Right atrium auricular region (tissue), 2 donors: ENCODE measurements at places on chromosomes 6 and 20. TPM values are rescaled to one million over a fixed set of nuclear protein-coding genes. Genes with fewer than 3 reads are reported as not detected.
A peak's percentile ranks its signal among the peaks of the same experiment; 100 is the strongest.

Gene SMOC2
- 10.8 TPM for total RNA-seq

Gene SLC12A5
- total RNA-seq = not detected

Gene BPIFA1
- not detected for total RNA-seq

Gene EPHA7
- 8.4 TPM for total RNA-seq

DNA sequence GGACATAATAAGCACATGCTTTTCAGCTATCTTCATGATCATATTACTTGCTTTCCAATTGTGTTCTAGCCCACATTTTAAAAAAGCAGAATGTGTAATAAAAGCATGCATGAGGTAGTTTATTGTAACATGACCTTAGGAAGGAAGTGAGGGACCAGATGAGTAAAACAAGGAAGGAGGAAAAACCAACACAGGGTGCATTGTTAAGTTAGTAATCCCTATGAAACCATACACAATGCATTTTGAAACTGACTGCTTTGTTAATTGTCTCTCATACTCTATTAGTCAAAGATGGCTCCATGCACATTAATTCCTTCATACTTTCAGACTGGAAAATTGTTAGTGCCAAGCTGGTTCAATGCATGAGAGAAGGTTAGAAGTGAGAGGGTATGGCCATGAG lies 37.7 kb upstream of the CENPW start:
- DNase-seq = no peak

DNA sequence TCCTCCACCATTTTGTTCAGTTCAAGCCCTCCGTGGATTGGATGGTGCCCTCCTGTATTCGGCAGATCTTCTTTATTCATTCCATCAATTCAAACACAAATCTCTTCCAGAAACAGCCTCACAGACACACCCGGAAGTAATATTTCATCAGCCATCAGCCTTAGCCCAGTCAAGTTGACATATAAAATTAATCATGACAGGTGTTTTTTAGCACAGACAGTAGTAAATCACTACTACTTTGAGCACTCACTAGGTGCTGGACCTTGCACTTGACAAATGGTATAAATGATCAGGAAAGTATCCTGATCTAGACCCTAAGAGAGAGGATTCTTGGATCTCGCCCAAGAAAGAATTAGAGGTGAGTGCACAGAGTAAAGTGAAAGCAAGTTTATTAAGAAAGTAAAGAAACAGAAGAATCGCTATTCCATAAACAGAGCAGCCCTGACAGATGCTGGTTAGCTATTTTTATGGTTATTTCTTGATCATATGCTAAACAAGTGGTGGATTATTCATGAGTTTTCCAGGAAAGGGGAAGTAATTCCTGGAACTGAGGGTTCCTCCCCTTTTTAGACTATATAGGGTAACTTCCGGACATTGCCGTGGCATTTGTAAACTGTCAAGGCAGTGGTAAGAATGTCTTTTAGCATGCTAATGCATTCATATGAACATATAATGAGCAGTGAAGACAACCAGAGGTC lies 194.6 kb upstream of the LAMP5 start:
- DNase-seq = no peak

DNA sequence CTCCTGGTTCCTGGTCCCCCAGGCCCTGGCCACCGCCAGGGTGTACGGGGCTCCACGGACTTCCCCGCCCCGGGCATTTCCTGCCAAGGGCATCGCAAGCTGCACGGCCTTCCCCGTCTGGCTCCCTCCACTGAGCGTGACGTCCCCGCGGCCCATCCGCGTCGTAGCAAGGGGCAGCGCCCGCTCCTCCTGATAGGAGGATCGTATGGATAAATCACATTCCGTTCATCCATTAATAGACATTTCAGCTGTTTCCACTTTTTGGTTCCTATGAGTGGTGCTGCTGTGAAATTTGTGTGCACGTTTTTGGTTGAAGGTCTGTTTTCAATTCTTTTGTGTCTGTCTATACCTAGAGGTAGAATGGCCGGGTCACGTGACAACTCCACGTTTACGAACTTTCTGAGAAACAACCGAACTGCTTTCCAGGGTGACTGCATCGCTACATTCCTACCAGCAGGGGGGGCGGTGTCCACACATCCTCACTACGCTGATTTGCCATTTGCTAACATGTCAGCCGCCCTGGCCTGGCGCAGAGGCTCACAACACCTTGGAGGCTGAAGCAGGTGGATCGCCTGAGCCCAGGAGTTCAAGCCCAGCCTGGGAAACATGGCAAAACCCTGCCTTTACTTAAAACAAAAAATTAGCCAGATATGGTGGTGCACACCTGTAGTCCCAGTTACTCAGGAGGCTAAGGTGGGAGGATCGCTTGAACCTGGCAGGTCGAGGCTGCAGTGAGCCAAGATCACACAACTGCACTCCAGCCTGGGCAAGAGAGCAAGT lies 37.7 kb downstream of the KCNQ2 start:
- peak; percentile 66 for DNase-seq

- DNase-seq = no peak
These were observed 33.0 kb downstream of the AKIRIN2 start for GRCh38 chr6:87669051-87669450.

DNA sequence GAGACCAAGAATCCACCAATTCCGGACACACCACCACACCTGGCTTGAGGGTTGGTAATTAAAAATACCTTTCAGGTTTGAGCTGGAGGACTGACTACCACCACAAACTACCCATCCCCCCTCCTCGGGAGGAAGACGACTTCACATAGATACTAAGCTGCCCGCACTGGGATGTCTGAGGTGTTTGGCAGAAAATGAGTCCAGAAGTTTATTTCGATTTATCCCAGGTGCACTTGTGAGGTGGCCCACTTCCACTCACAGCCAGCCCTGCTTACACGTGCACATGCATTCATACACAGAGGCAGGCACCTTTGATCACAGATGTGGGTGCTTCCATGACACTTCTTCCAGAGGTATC lies 187.1 kb downstream of the ID4 start:
- no peak for DNase-seq

GRCh38 chr6:36912030-36912454 lies 26.3 kb downstream of the C6orf89 start:
- no peak for DNase-seq

GRCh38 chr6:103122766-103123601 lies 1729.5 kb downstream of the GRIK2 start:
- no peak for DNase-seq

DNA sequence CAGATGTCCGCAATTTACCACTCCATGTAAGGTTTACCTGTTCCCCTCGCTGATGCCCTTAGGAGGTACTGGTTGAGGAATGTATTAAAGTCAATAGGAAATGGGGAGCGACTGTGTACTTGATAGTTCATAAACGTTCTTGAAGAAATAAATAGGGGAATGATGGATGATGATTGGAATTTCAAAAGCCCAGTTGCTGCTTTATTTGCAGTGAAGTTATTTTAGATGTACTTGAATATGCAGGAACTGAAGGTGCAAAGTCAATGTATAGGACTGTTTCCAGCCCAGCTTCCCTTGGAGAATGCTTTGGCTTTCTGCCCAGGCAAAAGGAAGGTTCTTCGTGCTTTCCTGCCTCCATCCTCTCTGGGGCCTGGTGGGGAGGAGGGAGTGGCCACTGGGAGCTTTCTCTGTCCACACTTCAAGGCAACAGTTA lies 19.8 kb downstream of the ADGRF5 start:
- no peak for DNase-seq

DNA sequence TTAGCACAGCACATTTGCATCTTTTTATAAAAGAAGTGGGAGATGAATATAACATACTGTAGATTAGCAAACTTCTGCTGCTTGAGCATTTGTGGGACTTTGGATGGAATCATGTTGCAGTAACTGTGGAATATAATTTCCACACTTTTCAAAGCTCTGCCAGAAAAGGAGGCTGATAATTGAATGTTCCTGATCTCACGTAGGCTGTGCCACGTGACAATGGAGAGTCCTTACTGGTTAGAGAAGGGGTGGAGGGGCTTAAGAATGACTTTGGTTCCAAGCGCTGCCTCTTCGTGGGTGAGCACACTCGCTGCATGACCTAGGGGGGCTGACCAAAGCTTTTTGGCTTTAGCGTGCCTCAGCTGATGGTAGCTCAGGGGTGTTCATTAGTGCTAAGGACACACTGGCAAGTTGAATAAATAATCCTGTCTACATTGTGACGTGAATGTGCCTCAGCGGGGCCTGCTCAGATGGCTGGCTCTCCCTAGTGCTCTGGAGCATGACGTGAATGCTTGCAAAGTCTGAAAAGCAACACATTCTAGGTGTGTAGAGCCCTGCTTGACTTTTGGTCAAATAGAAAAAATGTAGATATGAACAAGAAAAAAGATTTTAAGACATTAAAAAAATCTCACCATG lies 15.0 kb downstream of the WRNIP1 start:
- no peak for DNase-seq

GRCh38 chr6:35786810-35787209 lies 6.0 kb downstream of the CLPSL1 start:
- no peak for DNase-seq
